Upper lobe of right lung (tissue), 1 donor: ENCODE measurements at places on chromosomes 1 and 21. TPM values are rescaled to one million over a fixed set of nuclear protein-coding genes. Genes with fewer than 3 reads are reported as not detected.

DNA sequence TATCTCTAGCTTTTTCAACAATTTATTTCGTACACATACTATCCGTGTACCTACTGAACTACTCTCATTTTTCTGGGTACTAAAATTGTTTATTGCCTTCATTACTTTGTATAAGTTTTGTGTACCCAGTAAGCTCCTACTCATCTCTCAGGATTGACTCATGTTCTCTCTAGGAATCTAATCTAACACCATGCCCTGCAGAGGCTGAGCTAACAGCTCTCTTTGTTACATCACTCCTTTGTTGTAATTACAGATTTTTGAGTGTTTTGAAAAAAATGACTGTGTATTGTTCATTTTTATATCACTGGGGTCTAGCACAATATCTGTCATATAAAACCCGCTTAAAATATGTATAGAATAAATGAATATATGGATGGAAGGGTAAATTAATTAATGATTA is 167.1 kb downstream of the ATP6V1G3 start:
- DNase-seq: no peak

GRCh38 chr1:103616362-103616761 is 865 bp upstream of the AMY2A start:
- DNase-seq: no peak

DNA sequence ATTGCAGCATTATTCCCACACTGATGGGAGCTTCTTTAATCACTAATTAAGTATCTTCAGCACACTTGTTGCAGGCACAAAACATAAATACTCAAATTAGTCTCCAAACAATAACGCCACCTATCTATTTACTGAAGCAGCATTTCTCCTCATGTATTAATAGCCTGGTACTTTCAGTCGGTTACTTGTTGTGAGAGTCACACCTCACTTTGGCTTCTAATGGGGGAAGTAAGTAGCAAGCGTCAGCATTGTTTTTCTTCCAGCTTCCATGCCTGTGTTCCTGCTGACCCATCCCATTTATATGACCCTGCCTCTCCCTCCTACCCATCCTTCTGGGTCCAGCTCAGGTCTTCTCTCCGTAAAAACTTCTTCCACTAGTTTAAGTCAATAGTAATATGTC is 31.9 kb upstream of the DENND1B start:
- DNase-seq: no peak

DNA sequence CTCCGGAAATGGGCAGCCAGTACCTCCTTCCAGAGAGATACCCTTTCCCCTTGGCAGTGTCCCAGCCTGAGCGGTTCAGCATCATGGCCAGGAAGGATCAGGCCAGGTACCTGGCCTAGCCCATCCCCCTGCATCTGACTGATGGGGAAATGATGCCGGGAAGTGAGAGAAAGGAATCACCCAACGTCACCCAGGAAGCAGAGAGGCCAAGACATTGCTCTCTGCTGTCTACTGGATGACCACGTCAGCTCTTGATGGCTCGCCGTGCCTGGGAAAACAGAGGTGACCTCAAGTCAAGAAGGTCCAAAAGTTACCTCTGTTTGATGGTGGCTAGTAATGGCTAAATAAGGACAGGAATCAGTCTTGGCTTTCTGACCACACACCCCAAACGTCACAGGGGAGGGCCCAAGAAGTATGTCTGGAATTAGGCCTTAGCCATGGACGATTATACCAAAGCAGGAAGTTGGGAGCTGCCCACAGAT is 79.0 kb downstream of the MRPL37 start:
- no peak for DNase-seq

- DNase-seq: no peak
These were observed 27.8 kb downstream of the HSPG2 start for GRCh38 chr1:21909286-21909759.

DNA sequence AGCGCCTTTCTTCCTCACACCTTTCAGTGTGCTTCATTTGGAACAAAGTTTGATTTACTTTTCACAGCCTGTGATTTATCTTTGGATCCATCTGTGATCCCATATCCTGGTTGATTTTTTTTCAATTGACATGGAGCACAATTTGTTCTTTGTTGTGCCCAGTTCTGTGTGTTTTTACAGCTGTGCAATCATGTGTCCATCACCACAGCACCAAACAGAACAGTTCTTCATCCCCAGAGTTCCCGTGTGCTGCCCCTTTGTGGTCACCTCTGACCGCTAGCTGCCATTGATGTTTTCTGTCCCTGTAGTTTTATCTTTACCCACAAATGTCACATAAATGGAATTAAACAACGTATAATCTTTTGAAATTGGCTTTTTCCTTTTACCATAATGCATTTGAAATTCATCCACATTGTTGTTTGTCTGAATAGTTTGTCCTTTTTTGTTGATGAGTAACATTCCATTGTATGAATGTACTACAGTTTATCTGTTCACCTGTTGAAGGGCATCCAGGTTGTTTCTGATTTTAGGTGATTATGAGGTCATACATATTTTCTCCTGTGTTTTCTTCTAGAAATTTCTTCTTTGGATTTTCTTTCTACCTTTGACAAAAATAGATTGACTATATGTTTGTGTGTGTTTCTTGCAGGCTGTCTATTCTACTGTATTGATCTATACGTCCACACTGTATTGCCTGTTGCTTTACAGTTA is 17.4 kb downstream of the MIGA1 start:
- no peak for DNase-seq

The METTL13 gene
- 27.8 TPM for total RNA-seq

DNA sequence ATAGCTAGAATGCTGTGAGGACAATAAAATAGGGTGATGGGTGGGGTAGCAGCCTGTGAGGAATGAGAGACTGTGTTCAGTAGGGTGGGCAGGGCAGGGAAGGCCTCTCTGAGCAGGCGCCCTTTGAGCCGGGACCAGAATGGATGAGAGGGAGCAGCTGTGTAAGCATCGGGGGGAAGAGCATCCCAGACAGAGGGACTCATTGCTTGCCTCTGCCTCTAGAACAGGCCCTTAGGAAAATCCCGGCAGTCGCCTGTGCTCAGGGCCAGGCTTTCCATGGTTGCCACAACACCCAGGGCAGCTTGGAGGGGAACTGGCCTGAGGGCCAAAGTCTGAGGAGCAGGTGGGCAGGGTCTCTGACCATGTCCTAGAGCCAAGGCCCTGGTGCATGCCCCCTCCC is 774 bp downstream of the SLC2A7 start:
- no peak for DNase-seq

DNA sequence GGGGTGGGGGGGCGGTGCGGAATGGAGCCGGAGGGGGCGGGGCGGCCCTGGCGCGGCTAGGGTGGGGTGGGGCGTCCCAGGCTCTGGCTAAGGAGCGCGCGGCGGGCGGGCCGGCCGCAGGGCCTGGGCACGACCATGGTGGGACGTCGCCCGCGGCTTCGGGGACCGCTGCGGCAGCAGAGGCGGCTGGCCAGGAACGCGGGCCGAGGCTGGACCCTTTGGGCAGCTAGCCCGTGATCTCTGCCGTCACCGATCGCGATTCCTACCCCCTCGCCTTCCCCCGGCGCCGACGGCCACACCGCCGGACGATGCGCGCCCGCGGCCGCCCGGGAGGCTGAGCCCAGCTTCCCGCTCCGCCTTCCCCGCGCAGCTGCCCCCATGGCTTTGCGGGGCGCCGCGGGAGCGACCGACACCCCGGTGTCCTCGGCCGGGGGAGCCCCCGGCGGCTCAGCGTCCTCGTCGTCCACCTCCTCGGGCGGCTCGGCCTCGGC is at the start of gene MAP3K21:
Gene MAP3K21 (plus strand): TSS at position 74 of the 491 bp plus-strand sequence. CDS start 305 bp downstream, at position 379.
- DNase-seq: no peak

GRCh38 chr1:1343811-1344421 is 5.3 kb downstream of the DVL1 start:
- DNase-seq: no peak

The ZBTB37 gene
- total RNA-seq: 14.7 TPM

The NTNG1 gene
- 12.6 TPM for total RNA-seq

- no peak for DNase-seq
These were observed 45.2 kb downstream of the EDEM3 start for GRCh38 chr1:184709418-184709817.

The CR1L gene
- total RNA-seq: not detected

DNA sequence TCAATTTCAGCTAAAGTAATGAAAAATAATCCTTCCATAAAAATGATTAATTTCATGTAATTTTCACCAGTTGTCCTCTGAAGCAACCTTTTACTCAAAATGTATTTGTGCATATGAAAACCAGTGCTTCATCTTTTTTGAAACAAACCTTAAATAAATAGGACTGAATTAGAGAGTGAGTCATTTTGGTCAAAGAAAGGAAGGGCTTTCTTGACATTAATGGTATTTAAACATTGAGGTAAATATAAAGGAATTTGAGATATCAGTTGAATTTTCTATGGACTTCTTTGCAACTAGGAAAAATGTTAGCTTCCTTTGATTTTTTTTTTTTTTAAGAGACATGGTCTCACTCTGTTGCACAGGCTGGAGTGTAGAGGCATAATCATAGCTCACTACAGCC is 38.7 kb downstream of the SNX7 start:
- no peak for DNase-seq
